ENCODE measurements at places on chromosomes 16 and 17. TPM values are rescaled to one million over a fixed set of nuclear protein-coding genes. Genes with fewer than 3 reads are reported as not detected.

STAT5A gene
- total RNA-seq, result 27.8 TPM

PRKCB gene
- 3.2 TPM for total RNA-seq

PIRT gene
- 0.20 TPM for total RNA-seq

SP6 gene
- total RNA-seq, result 10.2 TPM

SLC2A4 gene
- total RNA-seq, result 11.7 TPM

CNTNAP1 gene
- 8.3 TPM for total RNA-seq

MYH1 gene
- 3.2 TPM for total RNA-seq

RAB37 gene
- 0.69 TPM for total RNA-seq

DNA sequence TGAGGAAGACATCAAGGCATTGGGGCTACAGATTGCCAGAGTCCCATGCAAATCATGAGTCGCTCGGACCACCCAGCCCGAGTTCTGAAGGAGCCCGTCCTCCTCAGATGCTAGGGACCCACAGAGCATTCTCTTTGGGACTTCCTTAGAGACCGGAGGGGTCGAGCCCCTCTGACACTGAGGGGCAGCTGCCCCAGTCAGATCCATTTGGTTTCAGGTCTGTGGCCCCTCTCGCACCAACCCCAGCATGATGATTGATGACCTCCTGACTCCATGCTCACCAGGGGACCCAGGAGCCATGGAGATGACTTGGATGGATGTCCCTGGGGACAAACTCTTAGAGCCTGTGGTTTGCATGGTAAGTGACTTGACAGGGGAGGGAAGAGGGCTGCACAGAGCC is 8.0 kb downstream of the PDF start:
- no peak for DNase-seq

DNA sequence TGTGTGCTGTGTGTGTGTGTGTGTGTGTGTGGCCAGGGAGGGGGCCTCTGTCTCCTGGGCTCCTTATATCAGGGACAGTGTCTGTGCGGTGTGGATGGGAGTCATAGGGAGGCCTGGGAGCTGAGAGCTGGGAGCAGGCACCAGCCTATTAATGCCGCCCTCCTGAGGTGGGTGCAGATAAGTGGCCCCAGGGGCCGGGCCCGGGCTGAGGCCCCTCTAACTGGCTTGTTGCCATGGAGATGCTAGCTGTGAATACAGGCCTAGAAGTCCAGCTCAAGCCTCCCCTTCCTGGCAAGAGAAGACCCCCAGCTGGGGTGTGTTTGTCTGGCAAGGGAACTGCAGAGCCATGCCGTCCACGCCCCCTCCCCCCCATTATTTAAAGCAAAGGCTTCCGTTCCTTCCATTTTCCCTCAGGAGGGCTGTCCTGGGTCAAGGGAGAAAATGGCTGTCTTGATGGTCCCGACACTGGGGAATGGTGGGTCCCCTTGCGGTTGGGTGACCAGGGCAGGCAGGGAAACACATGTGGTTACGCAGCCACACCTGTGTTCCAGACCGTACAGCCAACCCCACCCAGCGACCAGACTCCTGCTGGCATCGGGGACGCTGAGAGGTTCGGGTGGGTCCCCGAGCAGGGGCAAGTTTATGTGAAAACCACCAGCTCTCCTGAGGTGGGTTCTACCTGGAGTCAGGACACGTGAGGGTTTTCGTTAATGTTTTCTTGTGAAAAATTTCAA is 141.1 kb downstream of the MRM1 start:
- no peak for DNase-seq

DNA sequence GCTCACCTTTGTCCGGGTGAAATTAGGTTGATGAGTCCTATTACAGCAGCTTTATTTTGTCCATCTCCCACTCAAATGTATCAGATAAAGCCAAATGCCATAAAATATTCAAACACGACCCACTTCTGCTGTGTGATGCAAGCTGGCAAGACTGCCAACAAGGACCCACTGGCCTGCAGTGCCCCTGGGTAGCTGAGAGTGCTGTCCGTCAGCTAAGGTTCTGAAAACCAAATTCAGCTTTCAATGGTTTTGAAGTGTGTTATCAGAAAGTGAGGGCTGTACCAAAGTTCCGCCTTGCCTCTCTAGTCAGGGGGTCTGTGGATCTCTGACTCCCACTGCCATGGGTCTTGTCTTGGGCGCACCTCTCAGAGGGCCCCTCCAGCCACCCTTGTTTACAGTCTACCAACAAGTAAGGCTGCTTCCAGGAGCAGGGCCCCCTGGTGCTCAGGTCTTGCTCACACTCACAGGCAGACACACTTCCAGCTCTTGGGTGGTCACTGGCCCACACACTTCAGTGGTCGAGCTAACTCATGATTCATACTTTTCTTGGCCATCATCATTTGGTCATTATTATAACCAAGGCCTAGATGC is 10.5 kb upstream of the CCDC182 start:
- DNase-seq, result no peak

DNA sequence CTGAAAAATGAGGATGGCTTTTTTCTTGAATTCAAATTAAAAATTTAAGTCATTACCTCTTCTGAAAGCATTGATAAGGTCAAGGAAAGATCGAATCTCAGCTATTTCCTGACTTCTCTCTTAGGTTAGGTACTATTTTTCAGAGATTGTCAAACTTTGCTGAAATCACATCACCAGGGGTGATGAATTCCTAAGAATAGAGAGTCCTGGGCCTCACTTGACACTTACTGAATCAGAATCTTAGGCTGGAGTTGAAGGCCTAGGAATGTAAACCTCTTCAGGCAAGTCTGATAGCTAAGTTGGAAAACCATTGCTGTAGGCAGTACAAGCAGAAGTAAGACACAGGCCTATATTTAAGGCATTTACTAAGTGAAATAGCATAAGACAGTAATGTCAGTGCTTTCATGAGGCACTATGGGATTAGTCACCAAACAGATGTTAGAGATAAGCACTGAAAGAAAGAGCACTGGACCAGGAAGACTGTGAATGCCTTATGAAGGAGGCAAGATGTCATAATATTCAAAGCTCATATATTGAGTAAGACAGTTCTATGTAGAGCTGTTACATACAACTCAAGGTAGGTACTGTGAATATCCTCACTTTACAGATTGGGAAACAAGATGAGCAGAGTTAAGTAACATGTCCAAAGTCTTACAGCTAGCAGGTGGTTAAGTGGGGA is 21.5 kb downstream of the DCAF7 start:
- no peak for DNase-seq

GRCh38 chr16:12586701-12587100 is 217.0 kb downstream of the CPPED1 start:
- no peak for DNase-seq

DNA sequence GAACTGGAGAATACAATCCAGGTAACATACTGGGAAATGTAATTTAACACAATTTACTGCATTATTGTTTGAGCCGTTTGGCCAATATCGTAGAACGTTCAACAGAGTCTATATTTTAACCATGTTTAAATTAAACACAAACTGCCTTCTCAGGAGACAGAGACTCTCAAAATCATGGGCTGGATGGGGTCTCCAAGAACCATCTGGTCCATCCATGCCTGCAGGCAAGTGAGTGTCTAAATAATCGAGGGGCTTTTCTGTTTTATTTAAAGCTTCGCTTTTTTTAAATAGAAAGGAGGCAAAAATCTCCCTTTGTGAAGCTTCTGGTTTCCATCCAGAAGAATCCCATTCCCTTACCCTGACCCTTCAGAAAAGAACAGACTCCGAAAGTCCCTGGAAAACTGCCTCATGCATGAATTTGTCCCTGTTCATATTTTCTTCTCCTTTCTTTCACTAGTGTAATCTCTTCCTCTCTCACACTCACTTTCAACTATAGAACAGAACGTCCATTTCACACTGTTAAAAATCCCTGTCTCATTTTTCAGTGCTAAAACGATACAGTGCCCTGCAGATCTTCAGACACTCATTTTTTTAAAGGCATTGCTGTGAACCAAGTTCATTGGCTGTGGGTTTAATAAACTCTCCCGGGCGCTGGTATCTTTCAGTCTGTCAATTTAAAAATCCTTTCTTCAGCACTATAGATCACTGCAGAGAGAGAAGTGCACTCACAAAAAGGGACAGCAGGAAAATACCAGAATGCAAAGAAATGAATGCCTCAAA is 111.4 kb upstream of the TOM1L1 start:
- DNase-seq, result no peak

DNA sequence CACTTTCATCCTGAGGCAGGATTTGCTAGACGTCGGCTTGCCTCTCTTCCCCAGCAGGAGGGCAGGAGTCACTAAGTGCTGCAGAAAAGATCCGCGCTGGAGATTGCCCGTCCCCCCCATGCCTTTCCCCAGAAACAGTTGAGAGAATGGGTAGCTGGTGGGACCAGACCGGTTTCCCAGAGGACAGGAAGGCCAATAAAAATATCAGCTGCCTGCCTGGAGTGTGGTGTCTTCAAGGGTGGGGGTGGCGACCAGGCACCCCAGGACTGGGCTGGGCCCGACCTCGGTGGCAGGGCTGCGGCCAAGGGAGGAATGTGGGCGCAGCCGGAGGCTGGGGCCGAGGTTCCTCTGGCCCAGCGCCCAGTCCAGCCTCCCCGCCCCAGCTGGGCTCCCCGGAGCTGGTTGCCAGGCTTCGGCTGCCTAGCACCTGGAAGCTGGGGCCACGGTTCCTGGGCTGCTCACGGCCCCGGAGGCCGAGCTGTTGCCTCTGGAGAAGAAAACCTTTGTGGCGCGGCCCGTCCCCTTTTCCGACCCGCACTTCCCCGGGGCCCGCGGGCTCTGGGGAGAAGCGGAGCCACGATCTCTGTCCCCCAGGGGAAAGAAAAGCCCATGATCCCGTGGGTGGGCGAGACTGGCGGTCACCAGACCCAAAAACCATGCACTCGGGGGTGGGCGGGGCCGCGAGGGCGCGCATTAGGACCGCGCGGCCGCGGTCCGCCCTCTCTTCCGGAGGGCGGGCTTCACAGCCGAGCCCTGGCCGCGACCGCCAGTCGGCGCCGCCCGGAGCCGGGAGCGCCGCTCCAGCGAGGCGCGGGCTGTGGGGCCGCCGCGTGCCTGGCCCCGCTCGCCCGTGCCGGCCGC is at the start of gene TRAF4:
TRAF4 (plus strand) TSS at position 769 of the 861 bp plus-strand sequence. CDS start 102 bp downstream, outside the sequence.
- peak; percentile 67 for DNase-seq

- no peak for DNase-seq
Measured at GRCh38 chr17:36675250-36675649, 73.9 kb downstream of the MRM1 start.

DNA sequence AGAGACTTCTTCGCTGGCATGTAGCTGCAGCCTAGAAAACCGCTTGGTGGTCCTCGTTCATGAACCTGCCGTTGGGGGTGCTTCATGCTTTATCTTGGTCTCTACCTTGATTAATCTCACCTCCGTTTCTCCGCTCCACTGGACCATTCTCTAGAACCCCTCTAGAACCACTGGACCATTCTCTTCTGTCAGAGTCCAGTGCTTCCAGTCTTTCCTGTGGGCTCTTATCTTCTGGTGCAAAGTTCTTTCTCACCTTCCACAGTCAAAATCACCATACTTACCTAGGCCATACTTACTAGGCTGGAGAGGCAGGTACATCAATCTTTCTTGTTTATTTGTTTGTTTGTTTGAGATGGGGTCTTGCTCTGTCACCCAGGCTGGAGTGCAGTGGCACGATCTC is 71.4 kb downstream of the PITPNC1 start:
- no peak for DNase-seq

DNA sequence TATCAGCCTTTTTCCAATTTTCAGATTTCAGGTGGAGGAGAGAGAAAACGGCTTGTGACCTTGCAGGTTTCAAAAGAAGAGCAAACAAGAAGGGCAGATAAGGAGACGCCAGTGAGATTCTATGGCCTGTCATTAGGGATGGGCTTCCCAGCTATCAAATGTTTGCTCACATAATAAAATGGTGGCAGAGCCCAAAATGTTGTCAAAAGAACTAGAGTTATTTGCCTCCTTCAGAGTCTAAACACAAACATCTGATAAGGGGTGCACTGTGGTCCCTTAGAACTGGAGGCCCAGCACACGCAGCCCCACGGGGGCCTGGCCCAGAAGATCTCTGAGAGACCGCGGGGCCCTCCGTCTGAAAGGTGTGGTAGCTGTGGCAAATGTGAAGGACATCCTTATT is 46.1 kb upstream of the DDX52 start:
- DNase-seq, result no peak

- DNase-seq, result no peak
Measured at GRCh38 chr17:8154608-8155155, 2.5 kb upstream of the PER1 start.

DNA sequence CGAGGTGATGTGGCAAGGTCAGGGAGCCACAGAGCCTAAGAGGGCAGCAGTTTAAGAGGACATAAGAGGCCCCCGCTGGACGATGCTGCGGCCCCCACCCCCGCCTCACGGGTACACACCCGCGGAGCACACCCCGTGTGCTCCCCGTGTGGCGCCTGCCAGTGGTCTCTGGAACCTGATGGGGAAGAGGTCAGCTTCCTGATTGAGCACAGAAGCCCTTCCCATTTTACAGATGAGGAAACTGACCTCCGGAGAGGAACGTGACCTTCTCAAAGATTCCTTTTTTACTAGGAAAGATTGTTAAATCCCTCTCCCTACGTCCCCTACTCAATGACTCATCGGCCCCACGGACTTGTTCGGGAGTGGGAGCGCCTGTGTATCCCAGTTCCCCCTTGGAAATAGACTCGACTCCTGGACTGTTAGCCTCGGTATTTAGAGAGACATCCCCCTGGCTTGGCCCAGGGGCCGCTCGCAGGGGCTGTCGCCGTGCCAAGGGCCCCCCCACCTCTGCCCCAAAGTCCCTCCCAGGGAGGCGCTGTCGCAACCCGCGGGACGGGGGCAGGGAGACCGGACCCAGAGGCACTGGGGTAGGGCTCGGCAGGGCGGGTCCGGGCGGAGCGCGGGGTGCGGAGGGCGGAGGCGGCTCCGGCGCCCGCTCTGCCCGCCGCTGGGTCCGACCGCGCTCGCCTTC is at the start of gene ABCC3:
ABCC3 (plus strand) TSS at position 658 of the 691 bp plus-strand sequence. CDS start 56 bp downstream, outside the sequence.
- DNase-seq, result no peak

DNA sequence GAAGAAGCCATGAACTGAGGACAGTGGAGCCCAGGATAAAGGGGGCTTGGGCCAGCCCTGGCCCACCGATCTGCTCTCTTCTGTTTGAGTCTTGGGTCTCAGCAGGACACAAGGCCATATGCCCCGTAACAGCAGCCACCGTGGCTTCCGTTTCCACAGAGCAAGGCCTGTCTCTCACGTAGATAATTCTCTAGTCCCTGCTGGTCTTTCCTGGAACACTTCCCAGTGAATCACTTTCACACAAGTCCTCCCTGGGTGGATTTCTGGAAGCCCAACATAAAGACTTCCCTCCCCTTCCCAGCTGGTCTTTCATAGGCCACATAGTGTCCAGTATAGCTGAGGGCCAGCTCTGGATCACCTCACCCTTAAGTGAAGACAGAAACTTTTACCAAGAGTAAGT is 19.9 kb upstream of the C16orf78 start:
- no peak for DNase-seq

GRCh38 chr17:72387487-72387886 is 266.7 kb downstream of the SOX9 start:
- DNase-seq, result no peak

DNA sequence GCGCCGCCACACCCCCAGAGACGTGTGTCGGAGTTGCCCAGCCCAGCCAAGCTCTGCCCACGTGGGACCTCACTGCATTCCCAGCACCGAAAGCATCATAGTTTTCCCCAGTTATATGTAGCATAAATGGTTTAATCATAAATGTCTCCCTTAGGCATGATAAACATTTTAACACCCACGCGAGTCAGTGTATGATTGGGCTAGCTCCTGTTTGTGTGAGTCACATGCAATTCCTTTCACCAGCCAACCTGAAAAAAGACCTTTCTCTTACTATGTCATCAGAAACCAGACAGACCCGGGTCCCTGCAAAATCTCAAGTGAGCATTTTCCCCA is 9.2 kb downstream of the TAF1C start:
- DNase-seq, result no peak

All from skin of body (tissue), 3 donors.